RPMI8226 (cell line): ENCODE measurements at places on chromosomes 5 and 9.
A peak's percentile ranks its signal among the peaks of the same experiment; 100 is the strongest.

DNA sequence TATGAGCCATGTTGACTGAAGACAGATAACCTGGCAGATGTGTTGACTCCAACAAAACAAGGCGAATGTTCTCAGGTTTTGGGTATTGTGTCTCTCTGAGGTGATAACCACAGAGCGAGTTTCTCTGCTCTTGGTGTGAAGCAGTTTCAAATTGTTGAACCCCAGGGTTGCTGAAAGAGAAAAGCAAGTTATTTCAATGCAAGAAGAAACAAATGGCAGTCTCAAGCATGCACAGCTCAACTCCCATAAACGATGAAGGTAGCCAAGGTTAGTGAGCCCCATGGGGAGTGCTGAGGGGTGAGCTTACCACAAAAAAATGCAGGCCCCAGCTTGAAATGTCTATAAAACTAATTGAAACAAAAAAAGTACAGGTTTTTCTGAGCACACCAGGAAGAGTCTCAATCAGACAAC, 220.8 kb upstream of the DAPK1 start:
- DNase-seq: no peak

- DNase-seq: no peak
Observed at GRCh38 chr9:114416290-114416689, 28.5 kb upstream of the AKNA start.

DNA sequence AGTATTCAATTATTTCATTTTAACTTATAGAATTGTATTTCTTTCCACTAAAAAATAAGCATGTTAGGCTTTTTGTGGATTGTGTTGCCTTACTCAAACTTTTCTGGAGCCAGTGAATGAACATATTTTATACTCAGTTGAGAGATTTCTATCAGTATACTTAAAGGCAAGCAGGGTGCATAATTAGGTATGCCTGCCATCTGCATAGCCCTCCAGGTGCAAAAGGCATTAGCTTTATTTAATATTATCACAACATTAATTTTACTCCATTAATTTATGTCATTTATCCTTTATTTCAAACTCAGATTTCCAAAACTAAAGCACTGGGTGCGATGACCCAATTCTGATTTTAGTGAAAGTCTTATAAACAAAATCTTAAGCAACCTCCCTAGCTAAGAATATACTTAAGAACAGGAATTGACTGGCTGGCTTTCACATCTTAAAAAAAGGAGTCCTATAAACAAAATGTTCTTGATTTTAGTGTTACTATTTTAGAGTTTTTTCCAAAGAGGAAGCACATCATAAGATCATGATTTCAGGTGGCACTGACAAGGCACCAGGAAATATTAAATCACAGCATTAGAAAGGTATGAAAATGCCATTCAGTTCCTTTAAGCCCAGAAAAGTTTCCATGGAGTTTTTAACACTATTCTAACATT, 178.4 kb downstream of the MPDZ start:
- no peak for DNase-seq

DNA sequence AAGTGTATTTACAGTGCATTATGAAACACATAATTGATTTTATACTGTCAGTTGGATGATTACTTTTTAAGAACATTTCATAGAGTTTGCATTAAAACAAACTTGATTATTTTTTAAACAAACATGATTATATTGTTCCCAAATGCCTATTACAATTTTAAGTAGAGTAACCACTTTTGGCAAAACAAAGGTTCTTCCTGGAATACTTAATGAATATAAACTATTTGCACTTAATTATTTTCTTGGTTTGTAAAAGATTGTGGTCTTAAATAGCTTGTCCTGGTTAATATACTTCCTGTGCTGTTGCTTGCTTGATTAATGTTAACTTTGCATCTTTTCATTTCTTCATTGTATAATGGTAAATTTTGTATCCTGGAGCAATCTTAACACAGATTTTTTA, 180.0 kb downstream of the CDH12 start:
- no peak for DNase-seq

DNA sequence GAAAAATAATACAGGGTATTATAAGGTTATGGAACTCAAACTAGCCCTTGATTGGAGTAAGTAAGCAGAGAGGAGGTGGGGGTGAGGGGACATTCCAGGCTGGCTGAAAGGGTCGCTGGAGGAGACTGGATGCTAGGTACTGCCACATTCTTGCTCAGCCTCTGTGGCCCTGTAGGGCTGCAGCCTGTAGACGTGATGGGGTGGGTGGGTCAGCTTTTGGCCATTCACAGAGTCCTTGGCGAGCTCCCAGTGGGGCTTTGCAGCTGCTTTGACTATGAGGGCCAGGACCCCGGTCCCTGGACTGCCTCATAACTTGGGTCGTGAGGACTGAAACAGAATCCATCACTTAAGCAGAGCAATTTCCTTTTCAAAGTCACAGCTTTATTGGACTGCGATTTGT, 4.2 kb upstream of the GDNF start:
- DNase-seq: no peak

GRCh38 chr9:113953531-113953930, 77.4 kb downstream of the ZNF618 start:
- DNase-seq: no peak

GRCh38 chr9:18707489-18708205, 233.7 kb downstream of the ADAMTSL1 start:
- DNase-seq: no peak

DNA sequence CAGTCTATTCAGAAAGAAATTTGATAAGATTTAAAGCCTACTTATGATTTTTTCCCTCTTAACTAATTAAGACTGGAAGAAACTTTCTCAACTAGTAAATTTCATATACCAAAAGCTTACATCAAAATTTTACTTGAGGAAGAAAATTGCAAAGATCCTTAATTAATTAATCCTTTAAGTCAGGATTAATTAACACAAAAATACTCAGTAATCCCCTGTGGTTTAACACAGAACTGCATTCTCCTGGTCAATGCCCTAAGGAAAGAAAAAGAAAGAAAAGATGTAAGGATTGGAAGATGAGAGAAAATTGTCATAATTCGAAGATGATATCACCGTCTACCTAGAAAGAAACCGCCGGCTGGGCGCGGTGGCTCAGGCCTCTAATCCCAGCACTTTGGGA, 17.3 kb upstream of the RUFY1 start:
- no peak for DNase-seq

DNA sequence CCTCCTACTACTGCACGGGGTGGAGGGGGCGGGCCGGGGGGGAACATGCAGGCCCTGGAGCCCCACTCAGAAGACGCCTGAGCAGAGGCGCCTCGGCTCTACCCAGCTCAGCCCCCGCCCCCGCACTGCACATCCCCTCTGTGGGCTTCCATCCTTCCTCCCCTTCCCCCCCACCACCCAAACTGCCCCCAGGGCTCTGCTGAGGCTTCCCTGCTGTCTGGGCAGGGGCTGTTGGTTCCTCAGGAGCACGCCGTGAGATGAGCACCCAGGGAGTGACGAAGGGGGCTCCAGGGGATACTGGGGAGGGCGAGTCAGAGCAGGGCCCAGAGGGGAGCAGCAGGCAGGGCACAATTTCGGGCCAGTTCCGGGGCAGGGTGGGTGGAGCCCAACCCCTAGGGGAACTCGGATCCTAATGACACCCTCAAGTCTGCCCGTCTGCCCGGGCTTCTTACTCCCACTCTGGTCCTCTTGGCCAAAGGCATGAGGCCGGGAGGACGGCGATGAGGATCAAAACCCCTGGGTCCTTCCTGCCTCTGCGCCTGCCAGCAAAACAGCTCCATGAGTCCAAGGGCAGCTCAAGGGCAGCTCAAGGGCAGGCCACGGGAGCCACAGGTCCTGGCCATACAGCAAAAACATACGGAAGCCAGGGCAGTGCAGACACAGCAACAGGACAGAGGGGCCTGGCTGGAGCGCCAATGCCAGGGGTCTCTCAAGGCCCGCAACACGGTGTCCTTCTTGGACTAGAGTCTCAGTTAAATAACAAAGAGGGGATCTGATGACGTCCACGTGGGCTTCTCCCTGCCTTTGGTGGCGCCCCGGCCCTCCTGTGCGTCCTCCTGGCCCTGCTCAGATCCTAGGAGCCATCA, 200.9 kb downstream of the AUH start:
- DNase-seq: no peak

DNA sequence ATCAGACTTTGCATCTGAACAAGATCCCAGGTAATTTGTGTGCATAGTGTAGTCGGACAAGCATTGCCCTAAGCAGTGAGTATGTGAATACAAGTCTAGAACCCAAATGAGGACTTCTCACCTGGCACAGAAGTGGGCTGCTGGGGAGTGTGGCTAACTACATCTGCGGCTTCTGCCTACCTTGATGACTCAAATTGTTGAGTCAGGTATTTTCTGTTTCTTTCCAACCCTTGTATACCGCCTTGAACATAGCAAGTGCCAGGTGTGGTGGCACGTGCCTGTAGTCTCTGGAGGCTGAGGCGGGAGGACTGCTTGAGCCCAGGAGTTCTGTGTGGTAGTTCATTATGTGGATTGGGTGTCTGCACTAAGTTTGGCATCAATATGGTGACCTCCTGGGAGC, 7.9 kb upstream of the JADE2 start:
- DNase-seq: peak; percentile 86

- peak; percentile 41 for DNase-seq
Observed at GRCh38 chr5:36744773-36745589, 131.6 kb upstream of the NIPBL start.
